ENCODE measurements at places on chromosomes 7 and 10.

DNA sequence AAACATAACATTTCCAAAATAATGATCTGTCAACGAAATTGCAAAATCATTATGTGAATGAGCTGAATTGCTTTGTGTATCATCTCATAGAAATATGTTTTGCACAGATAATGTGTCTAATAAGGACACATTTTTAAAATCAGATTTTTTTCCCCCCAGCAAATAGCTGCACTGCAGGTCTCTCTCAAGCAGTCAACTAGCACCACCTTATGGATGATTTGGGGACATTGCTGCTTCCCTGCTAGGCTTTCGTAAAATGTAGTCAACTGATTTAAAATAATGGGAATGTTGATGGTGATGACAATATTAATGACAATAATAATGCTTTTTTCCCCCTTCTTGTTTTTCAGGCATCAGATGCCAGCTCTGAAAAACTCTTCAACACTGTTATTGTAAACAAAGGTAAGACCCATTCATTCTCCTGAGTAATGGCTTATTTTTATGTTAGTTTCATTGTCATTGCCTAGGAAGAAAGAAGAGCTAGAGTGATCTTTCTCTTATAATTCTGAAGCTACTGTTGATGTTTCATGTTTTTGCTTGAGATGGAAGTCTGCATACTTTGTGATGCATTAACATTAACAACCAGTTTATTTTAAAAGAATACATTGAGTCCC, 433.6 kb upstream of the GALNT17 start:
- no peak for DNase-seq

GRCh38 chr10:89428877-89429276, 14.5 kb downstream of the IFIT5 start:
- DNase-seq: no peak

DNA sequence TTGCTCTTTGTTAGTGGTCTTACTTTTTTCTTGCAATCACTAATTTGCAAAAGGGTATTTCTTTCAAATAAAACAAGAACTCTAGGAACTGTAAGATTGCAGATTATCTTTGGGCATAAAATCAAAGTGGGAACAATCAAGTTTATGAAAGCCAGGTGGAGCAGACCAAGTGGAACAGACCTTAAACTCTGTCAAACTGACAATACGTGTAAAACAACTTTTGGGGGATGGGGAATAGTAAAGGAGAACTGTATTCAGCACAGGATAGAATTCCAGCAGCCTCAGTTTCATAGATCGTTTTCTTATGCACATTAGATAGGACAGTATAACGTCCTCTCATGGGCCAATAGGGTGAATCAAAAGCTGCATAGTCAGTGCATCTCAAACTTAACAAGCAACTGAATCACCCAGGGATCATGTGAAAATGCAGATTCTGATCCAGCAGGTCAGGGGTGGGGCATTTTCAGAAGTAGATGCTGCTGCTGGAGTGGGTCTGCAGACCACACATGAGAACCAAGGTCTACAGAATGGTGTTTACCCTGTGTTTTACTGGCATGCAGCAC, 120.7 kb downstream of the PIP4K2A start:
- DNase-seq: no peak

- DNase-seq: no peak
These were observed 32.4 kb upstream of the RNF32 start for GRCh38 chr7:156608173-156608478.

DNA sequence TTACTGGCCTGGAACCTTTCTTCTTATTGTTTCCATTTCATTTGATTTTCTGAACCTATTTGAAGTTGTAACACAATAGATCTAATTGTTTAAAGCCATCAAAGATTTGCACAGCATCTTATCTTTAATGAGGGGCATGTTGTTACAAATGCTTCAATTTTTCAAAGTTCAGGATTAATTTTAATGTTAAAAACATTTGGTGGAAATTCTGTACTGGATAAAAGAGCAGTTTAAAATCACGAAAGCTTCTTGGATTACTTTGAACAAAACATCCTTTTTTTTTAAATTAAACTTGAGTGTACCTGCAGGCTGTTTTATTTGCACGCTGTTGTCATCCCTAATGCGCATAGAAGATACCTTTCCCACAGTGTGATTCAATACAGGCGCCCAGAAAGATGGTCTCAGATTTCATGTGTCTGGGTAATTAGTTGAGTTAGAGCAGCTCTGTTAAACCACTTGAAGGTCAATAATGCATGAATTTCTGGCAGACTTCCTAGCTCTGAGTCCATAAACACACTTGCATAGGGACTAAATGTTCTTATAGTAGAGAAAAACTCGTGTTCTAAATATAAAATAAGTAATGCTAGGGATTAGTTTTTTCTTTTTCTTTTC, 29.3 kb upstream of the DDX50 start:
- no peak for DNase-seq

GRCh38 chr10:19003341-19003740, 45.3 kb upstream of the MALRD1 start:
- no peak for DNase-seq
